ENCODE measurements at places on chromosomes 2 and 18.

GRCh38 chr2:119184512-119184911 lies 26.0 kb upstream of the C1QL2 start:
- no peak for DNase-seq

DNA sequence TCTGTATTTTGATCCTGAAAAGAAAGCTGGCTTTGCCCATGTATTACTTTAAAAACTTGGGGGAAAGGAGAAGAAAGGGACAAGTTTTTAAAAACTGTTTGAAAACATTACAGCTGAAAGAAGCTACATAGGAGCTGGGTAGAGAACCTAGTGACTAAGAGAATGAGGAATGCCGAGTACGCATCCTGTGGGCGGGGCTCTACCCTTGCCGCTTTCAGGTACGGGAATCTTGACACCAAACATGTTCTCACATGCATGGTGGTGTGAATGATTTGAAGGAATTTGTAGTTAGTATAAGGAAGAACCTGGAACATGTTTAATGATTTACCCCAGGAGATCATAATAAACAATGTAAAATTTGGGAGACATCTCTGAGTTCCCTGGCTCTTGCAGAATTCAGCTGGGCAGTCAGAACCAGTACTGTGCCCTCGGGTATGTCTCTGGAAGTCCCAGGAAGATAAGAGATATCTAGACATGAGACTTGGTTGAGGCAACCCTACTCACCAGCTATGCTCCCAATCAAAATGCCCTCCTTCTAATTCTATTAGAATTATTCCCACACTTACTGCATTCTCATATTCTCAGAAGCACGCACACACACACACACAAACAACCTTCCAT lies 16.5 kb upstream of the TGFA start:
- DNase-seq: no peak

- DNase-seq: no peak
Observed at GRCh38 chr2:225891013-225891412, 491.5 kb downstream of the NYAP2 start.

GRCh38 chr2:231894566-231895380 lies 31.4 kb downstream of the NPPC start:
- DNase-seq: no peak

DNA sequence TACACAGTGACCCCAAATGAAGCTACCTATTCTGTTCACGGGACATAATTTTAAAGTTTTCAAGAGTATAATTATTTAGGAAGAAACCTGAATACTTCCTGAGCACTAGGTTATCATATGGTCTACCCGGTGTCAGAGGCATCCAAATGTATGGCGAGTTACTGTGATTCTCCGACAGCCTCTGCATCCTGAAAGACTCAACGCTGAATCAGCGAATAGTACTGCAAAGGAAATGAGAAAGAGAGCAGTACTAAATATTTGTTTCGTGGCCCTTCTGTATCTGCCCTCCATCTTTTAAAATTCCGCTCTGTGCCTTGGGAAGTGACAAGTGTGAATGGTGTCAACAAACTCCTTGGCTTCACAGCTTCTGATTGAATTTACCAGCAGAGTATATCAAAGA lies 358.0 kb upstream of the ZEB2 start:
- no peak for DNase-seq

DNA sequence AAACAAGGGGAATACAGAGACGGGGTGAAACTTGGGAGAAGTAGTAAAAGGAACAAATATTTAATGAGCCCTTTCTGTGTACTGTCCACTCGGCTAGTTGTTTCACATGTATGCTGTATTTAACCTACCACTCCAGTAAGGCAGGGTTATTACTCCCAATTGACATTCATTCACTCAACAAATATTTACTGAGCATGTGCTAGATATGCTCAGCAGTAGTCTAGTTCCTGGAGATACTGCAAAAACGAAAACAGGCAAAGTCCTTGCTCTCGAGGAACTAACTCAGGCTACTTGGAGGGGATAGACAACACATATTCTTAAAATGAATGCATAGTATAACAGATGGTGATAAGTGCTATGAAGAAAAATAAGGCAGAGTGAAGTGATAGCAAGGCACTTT lies 207.3 kb downstream of the SS18 start:
- DNase-seq: no peak
